ENCODE measurements at places on chromosomes 6 and 20.
A peak's percentile ranks its signal among the peaks of the same experiment; 100 is the strongest.

- no peak for DNase-seq
These were observed 2.8 kb downstream of the SERPINB9 start for GRCh38 chr6:2900221-2900807.

GRCh38 chr6:776528-776931 lies 83.6 kb upstream of the EXOC2 start:
- no peak for DNase-seq

DNA sequence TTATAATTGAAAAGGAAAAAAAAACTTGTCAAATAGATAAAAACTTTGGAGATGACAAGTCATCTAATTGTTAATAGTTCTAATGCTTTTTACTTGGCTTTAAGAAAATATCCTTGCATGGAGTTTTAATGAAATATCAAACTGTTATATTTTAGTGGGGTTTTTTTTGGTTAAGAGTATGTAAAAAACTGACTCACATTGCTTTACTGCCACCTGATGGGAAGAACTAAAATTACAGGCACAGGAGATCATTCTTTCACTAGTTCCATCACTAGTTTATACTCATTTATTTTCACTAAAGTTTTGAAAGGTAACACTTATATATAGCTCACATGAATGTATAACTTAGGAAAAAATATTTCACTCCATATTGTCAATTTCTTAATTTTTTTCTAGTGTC lies 309.1 kb downstream of the LMBRD1 start:
- DNase-seq, result no peak

- peak; percentile 28 for DNase-seq
These were observed 53.5 kb upstream of the CEP85L start for GRCh38 chr6:118704915-118705314.

- peak; percentile 68 for DNase-seq
These were observed 40.5 kb upstream of the PLCB4 start for GRCh38 chr20:9028419-9028818.

- no peak for DNase-seq
These were observed 28.2 kb upstream of the VEGFA start for GRCh38 chr6:43741829-43742228.

- peak; percentile 4 for DNase-seq
These were observed 115.2 kb upstream of the GLP1R start for GRCh38 chr6:38933426-38933825.

DNA sequence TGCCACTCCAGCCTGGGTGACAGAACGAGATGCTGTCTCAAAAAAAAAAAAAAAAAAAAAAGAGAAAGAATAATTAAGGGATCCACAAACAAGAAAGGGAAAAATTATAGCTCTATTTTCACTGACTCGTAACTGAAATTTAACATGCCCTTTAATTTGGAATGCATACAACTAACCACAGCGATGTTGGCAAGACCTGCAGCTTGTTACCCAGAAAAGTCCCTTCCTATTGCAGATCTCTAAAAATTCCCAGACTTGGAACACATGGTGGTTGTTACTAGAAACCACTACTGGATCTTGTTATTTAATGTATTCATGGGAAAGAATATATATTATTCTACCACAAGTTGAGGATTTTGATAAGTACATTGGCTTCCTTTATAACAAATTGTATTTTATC lies 27.8 kb upstream of the SMIM28 start:
- peak; percentile 59 for DNase-seq

- no peak for DNase-seq
These were observed 431.6 kb downstream of the GJA1 start for GRCh38 chr6:121867095-121867494.

GRCh38 chr20:2804852-2805688 lies 4.6 kb upstream of the CPXM1 start:
- no peak for DNase-seq

- no peak for DNase-seq
These were observed 47.5 kb downstream of the OPRM1 start for GRCh38 chr6:154086510-154086909.

GRCh38 chr6:91298543-91299145 lies 711.8 kb upstream of the MAP3K7 start:
- DNase-seq, result no peak

DNA sequence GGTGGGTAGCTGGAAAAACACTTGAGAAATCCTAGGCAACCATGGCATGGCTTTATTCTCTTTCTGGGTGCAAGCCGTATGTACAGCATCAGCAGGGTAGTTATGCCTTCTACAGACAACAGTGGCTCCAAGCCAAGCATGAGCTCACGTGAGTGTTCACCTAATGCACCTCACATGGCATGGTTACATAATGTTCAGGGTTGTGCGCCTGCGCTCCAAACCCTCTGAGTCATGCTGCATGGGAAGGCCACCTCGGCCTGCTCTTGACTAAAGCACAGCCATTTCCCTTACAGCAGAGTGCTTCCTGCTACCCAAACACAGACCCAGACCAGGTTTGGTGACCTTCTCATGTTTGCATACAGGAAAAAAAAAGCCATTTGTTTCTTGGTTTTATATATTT lies 96.2 kb downstream of the VIP start:
- no peak for DNase-seq

GRCh38 chr6:136783495-136784270 lies 8.6 kb downstream of the MAP3K5 start:
- no peak for DNase-seq

- peak; percentile 67 for DNase-seq
These were observed 31.9 kb upstream of the TCP11 start for GRCh38 chr6:35173044-35173426.

DNA sequence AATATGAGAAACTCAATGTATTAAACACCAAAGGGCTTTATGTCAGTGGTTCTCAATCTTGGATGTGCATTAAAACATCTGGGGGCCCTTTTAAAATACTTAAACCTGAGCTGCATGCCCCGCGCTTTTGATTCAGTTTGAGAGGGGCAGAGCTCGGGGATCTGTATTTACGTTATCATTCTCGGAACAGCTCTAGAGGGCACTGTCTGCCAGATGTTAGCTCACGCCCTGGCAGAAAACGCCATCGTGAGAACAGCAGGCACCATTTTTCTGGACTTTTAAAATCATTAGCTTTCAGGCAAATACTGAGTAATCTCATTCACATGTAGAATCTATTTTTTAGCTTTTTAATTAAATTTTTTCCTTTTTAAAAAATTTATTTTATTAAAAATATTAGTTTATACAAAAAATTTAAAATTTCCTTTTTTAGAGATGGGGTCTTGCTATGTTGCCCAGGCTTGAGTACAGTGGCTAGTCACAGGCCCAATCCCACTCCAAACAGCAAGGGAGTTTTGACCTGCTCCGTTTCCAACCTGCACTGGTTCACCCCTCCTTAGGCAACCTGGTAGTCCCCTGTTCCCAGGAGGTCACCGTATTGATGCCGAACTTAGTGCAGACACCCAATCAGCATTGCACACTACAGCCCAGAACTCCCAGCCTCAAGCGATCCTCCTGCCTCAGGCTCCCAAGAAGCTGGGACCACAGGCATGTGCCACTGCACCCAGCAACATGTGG lies 30.0 kb upstream of the ZNF133 start:
- DNase-seq, result no peak

- no peak for DNase-seq
These were observed 182.7 kb upstream of the FERMT1 start for GRCh38 chr20:6305536-6305935.

DNA sequence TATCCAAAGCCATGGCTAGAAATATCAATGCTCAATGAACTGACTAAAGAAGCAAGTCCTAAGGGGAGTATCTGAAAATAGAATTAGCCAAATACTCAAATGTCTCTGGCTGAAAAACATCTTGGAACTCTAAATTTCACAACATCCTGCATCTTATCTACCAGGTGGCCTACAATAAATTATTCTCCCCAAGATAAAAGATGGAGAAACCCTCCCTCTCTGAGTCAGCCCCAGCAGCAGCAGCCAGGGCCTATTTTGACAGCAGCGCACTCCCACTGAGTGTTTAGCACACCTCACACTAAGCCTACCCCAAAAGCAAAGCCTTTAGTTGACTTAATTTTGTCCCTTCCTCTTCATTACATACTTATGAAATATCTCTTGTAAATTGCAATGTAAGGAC lies 5.9 kb downstream of the CALHM6 start:
- DNase-seq, result no peak

DNA sequence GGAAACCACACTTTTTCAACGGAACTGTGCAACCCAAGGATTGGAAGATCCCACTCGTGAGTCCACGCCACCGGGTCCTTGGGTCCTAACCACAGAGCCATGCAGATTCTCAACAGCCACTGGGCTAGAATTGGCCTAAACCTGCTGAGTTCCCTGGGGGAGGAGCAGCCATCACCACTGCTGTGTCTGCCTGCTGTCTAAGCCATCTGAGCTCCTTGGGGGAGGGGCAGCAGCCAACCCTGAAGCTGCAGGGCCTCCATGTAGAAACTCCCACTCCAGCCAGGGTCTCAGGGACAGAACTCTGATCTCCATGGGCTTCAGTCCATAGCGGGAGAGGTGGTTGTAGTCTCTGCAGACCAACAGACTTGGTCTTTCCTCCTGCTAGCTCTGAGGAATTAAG lies 154.6 kb upstream of the VGLL2 start:
- no peak for DNase-seq

DNA sequence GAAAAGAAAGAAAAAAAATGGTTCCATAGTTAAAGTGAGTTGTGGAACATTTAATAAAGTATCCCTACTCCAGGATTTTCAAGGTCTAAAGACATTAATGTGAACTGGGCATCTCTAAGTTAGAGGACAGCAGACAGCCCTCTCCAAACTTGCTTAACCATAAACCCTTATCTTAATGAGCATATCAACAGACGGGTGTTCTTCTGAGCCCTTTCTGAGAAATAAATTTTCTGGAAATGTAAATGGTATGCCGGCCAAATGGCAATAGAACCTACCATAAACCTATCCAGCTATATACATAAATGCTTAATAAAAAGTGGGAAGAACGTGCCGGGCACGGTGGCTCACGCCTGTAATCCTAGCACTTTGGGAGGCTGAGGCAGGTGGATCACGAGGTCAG lies 12.5 kb downstream of the SLC18B1 start:
- DNase-seq, result no peak
